ENCODE measurements at places on chromosomes 4 and X.

DNA sequence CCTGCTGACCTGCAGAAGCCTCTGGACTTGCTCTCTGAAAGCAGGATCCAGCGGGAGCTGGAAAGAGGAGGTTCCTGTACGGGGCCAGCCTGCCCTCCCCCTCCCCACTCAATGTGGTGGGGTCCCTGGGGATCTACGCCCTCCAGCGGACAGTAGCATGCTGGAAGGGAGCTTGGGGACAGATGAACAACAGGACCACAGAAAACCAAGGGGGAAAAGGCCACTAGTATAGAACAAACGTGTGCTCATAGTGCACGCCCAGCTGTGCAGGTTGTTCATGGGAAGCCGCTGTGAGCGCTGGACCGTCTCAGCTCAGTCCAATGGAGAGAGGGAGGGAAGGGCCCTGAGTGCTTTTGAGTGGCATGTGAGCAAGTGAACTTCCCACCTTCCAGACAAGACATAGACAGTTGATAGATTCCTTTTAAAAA lies 15.8 kb downstream of the HMX1 start:
- no peak for DNase-seq

- no peak for DNase-seq
These were observed 764.5 kb upstream of the TENM3 start for GRCh38 chr4:181478656-181479055.

GRCh38 chrX:132740316-132741123 lies 217.9 kb downstream of the HS6ST2 start:
- DNase-seq: no peak

DNA sequence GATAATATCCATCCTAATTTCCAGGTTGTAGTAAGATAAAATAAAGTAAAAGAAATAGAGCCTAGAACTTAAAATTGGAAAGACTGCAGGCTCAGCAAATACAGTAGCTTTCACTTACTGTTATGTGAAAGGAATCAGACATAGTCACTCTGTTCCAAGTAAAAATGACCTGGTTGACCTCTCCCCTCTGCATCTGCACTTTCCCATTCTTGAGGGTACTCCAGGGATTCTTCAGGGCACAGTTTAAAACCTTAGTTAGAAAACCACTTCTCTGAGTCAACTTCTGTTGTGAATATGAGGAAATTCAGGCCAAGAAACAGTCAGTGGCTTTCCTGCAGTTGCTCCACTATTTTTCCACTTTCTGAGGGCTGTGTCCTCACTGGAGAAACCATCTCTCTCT lies 42.9 kb downstream of the FRAS1 start:
- DNase-seq: no peak

- DNase-seq: no peak
These were observed 106.9 kb downstream of the THOC2 start for GRCh38 chrX:123625952-123626351.

DNA sequence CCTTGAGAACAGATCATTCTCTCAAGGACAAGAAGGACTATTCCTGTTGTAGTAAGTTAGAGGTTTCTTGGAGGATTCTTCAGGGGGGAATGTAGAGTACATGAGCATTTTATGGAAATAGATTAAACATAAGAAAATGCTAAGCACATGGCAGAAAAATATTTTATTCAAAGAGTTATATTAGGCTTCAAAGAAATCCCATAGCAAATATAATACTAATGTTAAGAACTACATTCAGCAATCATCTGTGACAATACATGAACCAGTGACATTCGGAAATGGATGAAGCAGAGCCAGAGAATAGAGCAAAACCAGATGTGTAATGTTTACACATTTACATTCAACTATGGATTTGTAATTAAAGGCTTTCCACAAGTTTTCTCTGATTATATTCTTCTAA lies 288.6 kb downstream of the NAF1 start:
- no peak for DNase-seq

DNA sequence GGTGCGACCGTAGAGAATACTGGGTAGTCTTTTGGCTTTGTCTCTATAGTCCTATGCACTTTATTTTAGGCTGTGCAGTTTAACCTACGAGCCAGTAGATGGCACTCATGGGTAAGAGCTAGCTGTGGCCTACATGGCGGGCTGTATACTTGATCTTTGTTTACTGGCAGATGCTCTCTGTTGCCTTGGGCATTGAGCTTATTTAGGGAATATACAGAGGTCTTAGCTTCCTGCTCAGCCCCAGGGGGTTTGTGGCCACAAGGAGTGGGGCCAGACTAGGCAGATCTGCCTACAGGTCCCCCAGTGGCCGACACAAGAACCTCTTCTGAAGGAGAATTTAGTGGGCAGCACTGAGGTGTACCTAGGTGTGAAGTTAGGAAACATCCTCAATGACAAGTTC lies 227.6 kb upstream of the HDX start:
- peak; percentile 2 for DNase-seq

DNA sequence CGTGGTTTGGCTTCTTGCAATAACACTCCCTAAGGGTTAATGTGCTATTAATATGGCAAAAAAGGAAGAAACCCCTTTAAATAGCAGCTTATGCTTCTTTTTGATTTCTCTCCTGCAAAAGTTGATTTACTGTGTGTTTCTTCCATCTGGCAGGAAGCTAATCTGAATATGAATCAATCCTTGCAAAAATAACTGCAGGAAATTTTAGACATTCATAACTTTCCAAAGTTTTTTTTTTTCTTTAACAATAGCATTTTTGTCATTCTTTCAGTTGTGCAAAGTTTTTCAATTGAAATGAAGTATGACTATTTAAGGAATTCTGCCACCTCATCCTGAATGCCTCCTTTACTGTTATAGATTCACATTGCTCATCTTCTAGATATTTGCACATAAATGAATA lies 115.6 kb downstream of the SPANXA1 start:
- DNase-seq: no peak

DNA sequence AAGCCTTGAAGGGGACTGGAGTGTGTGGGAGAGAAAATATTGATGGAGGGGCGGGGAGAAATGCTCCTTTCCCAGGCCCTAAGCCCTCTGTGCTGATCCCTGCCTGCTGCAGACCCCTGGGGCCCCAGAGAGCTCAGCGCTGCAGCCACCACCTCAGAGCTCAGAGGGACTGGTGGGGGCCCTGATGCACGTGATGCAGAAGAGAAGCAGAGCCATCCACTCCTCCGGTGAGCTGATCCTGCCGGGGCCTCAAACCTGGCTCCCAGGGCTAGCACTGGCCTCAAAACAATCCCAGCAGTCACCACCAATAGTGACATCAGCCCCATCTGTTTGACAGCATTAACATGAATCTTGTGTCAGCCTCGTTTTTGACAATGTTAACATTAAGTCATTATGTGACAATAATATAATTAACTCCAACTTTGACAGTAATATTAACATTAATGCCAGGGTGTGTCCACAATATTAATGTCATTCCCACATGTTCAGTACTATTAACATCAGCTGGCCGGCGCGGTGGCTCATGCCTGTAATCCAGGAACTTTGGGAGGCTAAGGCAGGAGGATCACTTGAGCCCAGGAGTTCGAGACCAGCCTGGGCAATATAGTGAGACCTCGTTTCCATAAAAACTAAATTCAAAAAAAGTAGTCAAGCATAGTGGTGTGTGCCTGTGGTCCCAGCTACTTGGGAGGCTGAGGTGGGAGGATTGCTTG lies 5.8 kb downstream of the WAS start:
- DNase-seq: no peak

- no peak for DNase-seq
These were observed 60.4 kb upstream of the BCOR start for GRCh38 chrX:40158036-40158706.

GRCh38 chrX:19388741-19389140 lies 45.0 kb downstream of the PDHA1 start:
- no peak for DNase-seq

DNA sequence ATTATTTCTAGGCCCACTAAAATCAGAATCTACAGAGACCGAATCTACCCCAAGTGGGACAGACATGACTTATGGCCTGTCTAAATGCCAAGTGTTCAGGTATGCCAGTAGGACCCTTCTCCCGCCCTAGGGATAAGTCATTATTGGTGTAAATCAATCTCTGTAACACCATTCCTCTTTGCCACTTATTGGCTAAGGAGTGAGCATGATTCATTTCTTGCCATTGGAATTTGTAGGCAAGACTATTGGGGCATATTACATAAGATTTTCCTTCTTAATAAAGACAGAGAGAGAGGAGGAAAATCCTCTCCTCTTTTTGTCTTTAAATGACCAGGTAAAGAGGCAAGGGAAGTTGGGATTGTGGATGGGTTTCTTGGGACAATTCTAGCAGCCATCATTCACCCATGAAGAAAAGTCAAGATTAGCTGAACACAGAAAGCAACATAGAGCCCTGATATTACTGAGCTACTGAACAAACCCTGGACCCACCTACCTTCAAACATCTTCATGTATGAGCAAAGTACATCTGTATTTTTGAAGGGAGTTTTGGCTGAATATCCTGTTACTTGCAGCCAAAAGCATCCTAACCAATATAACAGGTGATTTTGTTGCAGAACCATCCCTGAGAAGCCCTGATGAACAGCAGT lies 2.6 kb downstream of the SLC9B2 start:
- DNase-seq: no peak

DNA sequence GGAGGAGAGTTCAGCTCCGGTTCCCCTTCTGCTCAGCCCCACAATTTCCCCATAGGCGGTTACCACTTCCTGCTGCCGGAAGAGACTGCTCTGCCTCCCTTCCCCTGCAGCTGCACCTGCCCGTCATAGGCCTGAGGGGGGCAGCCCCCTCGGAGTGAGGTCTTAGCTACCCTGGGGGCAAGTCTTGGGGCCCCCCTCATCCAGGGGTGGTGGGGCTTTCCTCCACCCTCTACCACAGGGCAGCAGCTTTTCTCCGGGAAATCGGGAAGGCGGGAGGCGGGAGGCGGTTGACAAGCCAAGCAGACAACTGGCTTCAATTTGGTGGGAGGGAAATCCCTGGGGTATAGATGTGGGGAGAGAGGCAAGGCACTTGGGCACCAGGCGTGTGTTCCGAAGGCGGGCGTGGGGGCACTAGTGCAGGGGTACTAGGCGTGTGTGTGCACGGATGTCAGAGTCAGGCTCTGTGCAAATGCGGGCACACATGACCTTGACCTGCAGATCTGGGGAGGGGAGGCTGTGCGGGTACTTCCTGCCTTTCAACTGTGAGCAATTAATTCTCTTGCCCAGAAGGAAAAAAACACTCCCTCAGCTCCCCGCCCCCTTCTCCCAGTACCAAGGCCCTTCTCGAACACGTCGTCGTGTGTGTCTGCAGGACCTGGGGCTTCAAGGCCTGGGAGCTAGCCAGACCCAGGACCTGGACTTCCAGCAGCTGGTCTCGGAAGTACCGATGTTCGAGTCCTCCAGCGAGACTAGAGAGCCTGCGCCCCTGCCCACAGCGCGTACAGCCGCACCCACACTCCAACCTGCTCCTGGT lies 1.0 kb upstream of the ARHGAP4 start:
- peak; percentile 69 for DNase-seq

- DNase-seq: no peak
These were observed 34.4 kb downstream of the VEGFC start for GRCh38 chr4:176758323-176758722.

GRCh38 chr4:113641025-113641431 lies 120.5 kb downstream of the CAMK2D start:
- no peak for DNase-seq

DNA sequence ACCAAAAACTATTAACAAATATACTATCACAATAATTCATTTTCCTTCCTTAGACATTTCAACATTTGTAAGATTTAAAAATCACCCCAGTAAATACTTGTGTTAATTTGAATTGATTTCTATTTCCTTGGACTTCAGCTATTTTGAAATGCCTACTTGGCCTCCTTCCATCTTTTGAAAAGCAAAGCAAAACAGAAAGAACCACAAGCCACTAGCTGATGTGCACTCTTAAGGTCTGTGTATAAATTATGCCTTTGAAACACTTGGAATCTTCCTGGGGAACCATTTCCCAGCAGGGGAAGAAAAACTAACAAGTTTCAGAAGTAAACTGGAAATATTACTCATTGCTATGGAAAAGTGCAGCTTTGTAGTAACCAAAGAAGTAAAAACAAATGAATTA lies 139.8 kb downstream of the CLCN4 start:
- DNase-seq: no peak

DNA sequence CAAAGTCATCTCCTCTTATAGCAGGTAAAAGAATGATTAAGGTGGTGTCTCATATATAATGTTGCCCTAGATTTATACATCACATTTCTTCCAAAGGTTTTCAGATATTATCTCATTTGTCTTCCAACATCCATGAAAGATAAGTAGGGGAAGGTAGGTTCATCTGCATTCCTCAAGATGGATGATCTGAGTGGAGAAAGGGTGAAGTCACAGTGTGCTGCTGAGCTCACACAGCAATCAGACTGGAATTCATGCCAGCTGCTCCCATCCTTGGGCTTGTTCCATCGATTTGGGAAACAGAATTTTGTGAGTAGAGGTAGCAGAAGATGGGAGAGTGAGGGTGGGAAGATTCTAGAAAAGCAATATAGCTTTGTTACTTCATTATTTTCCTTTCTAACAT lies 482.4 kb downstream of the INPP4B start:
- no peak for DNase-seq

DNA sequence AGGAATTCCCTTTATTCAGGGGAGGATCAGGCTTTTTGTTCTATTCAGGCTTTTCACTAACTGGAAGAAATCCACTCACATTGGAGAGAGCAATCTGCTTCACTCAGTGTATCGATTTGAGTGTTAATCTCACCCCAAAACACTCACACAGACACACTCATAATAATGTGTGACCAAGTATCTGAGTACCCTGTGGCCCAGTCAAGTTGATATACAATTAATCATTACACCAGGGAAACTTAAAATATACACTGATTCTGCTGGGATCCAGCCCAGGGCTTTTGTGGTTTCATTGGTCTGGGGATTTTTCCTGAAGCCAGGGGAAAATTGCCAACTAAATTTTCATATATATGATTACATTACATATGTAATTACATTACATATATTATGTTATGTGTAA lies 44.0 kb upstream of the GATB start:
- no peak for DNase-seq

GRCh38 chr4:15488658-15489470 lies 19.2 kb downstream of the CC2D2A start:
- no peak for DNase-seq

DNA sequence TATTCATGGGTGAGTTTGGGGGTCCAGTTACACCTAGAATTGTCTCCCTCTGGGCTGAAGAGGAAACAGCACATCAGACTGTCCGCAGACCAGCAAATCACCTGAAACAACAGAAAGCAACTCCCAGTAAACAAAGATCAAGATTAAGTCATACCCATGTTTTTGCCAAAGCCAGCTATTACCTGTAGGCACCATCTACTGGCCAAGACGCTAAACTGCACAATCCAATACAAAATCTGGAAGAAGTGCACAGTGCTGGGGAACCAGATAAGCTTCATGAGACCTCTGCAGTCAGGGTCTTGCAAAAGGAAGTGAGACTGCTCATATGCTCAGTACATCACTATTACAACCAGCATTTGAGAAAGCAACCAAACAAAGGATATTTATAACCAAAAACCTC lies 157.5 kb upstream of the ITM2A start:
- no peak for DNase-seq

GRCh38 chrX:531611-531936 lies 99.0 kb upstream of the SHOX start:
- DNase-seq: no peak

All from activated CD4-positive, alpha-beta T cell treated with anti-CD3 and anti-CD28 coated beads for 4 hours (primary cell).